ENCODE measurements at places on chromosomes 13 and 19.

GRCh38 chr13:87851410-87851809 lies 180.2 kb downstream of the SLITRK5 start:
- no peak for DNase-seq

DNA sequence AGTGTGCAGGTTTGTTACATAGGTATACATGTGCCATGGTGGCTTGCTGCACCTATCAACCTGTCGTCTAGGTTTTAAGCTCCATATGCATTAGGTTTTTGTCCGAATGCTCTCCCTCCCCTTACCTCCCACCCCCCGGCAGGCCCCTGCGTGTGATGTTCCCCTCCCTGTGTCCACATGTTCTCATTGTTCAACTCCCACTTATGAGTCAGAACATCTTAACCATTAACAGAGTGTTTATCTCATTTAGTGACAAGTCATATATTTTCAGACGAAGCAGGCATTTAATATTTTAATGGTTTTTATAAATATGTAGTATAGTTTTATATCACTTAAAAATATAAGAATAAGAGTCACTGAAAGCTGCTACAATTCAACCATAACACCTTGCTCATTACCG lies 780.5 kb upstream of the ARGLU1 start:
- peak; percentile 56 for DNase-seq

GRCh38 chr19:18425515-18426415 lies 6.6 kb downstream of the SSBP4 start:
- DNase-seq, result peak; percentile 72

GRCh38 chr13:94247890-94248289 lies 231.6 kb downstream of the DCT start:
- DNase-seq, result no peak

- DNase-seq, result no peak
These were observed 41.9 kb upstream of the ZNF536 start for GRCh38 chr19:30330266-30330665.

- DNase-seq, result peak; percentile 67
These were observed 12.6 kb downstream of the CD37 start for GRCh38 chr19:49347835-49348234.
